ENCODE measurements at places on chromosomes 3 and 15. TPM values are rescaled to one million over a fixed set of nuclear protein-coding genes. Genes with fewer than 3 reads are reported as not detected.

DNA sequence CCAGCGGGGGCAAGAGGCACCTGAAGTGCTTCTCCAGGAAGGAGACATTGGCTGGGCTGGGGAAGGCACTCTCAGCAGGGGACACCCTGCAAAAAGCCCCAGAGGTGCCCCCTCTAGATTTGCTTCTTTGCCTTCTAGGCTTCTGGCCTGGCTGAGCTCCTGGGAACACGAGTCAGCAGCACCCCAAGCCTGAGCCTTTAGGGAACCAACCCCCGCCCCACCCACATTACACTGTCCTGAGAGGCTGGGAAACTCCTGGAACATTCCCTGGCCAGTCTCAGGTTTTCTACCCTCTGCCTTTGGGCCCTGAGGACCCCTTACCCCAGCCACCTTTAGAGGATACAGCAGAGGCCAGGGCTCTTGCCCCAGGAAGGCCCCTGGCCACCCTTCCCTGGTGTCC is 108.4 kb upstream of the LINGO1 start:
- no peak for DNase-seq
- H3K36me3 ChIP-seq = no peaks in the 10 kb centered on the region
- H3K4me1 ChIP-seq = no peaks in the 10 kb centered on the region

The RAB6B gene
- 59.1 TPM for total RNA-seq

DNA sequence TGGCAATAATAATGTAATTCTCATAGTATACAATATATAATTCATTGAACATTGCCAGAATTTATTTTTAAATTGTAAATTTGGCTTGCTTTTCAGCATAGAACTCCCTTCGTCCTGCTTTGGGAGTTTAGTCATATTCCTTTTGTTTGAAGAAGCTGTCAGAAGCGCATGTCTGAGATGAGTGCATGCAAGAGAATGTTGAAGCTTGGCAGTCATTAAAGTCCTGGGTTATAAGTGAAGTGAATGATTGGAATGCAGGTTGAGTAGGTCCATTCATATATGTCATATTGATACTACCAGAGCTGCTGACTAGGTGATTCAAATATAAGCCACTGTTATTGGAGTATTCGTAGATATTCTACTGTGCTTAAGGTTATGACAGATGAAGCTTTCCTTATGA is 243.6 kb upstream of the MDFIC2 start:
- H3K4me3 ChIP-seq = no peak overlapping the region
- no peak overlapping the region for H3K27ac ChIP-seq
- H3K36me3 ChIP-seq = no peaks in the 10 kb centered on the region
- no peak for DNase-seq
- H3K27me3 ChIP-seq = no peaks in the 10 kb centered on the region
- no peaks in the 10 kb centered on the region for H3K4me1 ChIP-seq

The SERPINI1 gene
- total RNA-seq = 10.6 TPM

DNA sequence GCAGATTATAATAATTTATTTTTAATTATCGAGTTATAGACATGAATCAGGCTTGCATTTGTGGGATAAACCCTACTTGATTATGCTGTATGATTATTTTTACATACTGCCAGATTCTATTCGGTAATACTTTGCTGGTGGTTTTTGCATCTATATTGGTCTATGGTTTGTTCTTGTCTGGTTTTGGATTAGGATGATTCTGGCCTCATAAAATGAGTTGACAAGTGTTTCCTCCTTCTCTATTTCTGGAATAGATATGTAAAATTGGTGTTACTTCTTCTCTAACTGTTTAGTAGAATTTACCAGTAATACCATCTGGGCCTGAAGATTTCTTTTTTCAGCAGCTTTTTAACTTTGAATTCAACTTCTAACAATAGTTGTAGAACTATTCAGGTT is 33.0 kb upstream of the ACKR4 start:
- H3K36me3 ChIP-seq = peaks cover 20% of the 10 kb centered on the region
- no peak overlapping the region for H3K27ac ChIP-seq
- no peak overlapping the region for H3K4me3 ChIP-seq
- H3K27me3 ChIP-seq = no peaks in the 10 kb centered on the region
- DNase-seq = no peak

The WDR72 gene
- total RNA-seq = not detected

The C3orf85 gene
- total RNA-seq = not detected

- no peaks in the 10 kb centered on the region for H3K27me3 ChIP-seq
- H3K4me1 ChIP-seq = no peaks in the 10 kb centered on the region
- no peak for DNase-seq
- H3K4me3 ChIP-seq = no peak overlapping the region
- no peak overlapping the region for H3K27ac ChIP-seq
- peaks cover 19% of the 10 kb centered on the region for H3K36me3 ChIP-seq
These were observed 7.7 kb upstream of the IRAK2 start for GRCh38 chr3:10157031-10157430.

The SHF gene
- total RNA-seq = 4.4 TPM

GRCh38 chr3:134111616-134112015 is 81.9 kb upstream of the SLCO2A1 start:
- H3K27me3 ChIP-seq = no peaks in the 10 kb centered on the region
- no peak overlapping the region for H3K4me3 ChIP-seq
- no peaks in the 10 kb centered on the region for H3K36me3 ChIP-seq
- H3K4me1 ChIP-seq = no peaks in the 10 kb centered on the region
- no peak overlapping the region for H3K27ac ChIP-seq

GRCh38 chr15:69222002-69222474 is 61.6 kb downstream of the GLCE start:
- peaks cover 17% of the 10 kb centered on the region for H3K4me1 ChIP-seq
- no peak overlapping the region for H3K27ac ChIP-seq
- DNase-seq = no peak
- no peaks in the 10 kb centered on the region for H3K27me3 ChIP-seq
- H3K4me3 ChIP-seq = no peak overlapping the region
- H3K36me3 ChIP-seq = peaks cover 19% of the 10 kb centered on the region

- H3K36me3 ChIP-seq = no peaks in the 10 kb centered on the region
- H3K4me3 ChIP-seq = no peak overlapping the region
- no peaks in the 10 kb centered on the region for H3K27me3 ChIP-seq
- H3K4me1 ChIP-seq = peaks cover 23% of the 10 kb centered on the region
- H3K27ac ChIP-seq = no peak overlapping the region
These were observed 73.9 kb downstream of the SEC22A start for GRCh38 chr3:123275691-123276090.

GRCh38 chr3:185490241-185490640 is 8.6 kb downstream of the TMEM41A start:
- no peak overlapping the region for H3K4me3 ChIP-seq
- peaks cover 65% of the 10 kb centered on the region for H3K36me3 ChIP-seq
- H3K4me1 ChIP-seq = no peaks in the 10 kb centered on the region
- no peak for DNase-seq
- H3K27me3 ChIP-seq = no peaks in the 10 kb centered on the region

The ACTC1 gene
- total RNA-seq = 13,225 TPM

DNA sequence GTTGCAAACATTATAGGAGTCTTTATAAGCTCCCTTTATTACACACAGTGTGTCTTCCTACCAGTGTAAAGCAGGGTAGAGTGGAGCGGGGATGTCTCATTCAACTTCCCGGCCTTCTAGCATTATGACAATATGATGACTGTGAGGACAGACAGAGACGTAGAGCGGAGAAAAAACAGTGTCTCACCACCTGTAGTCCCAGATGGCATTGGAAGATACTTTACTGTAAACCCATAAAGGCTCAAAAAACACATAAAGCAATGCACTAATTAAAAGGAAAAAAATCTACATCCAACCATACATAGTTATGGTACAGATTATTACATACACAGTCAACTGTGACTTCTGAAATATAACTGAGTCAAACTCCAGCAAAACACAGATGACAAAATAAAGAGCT is 383.7 kb downstream of the MAGI1 start:
- no peak overlapping the region for H3K4me3 ChIP-seq
- no peaks in the 10 kb centered on the region for H3K36me3 ChIP-seq
- no peaks in the 10 kb centered on the region for H3K27me3 ChIP-seq
- DNase-seq = no peak

DNA sequence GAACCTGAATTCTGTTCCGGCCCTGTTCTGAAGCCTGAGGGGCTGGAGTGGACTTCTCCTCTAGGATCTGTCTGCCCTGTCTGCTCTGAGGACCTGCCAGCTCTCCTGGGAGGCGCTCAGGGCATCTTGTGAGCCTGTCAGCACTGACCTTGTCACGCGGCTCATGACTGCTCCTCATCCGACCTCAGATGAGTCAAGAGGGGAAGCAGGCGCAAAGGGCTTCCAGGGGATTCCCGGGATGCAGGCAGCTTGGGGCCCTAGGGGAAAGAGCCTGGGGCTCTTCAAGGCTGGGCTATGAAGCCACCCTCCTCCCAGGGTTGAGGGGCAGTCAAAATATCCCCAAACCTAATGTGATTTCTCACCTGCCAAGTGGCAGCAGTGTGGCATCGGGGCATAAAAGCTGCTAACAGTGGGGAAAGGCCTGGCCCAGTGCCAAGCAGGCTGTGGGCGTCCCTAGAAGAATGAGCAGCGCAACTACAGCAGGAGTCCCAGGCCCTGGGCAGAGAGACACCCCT is 27.6 kb upstream of the ANKDD1A start:
- H3K4me3 ChIP-seq = no peak overlapping the region
- H3K27ac ChIP-seq = peak overlapping the region; percentile 84
- H3K4me1 ChIP-seq = peaks cover 33% of the 10 kb centered on the region

DNA sequence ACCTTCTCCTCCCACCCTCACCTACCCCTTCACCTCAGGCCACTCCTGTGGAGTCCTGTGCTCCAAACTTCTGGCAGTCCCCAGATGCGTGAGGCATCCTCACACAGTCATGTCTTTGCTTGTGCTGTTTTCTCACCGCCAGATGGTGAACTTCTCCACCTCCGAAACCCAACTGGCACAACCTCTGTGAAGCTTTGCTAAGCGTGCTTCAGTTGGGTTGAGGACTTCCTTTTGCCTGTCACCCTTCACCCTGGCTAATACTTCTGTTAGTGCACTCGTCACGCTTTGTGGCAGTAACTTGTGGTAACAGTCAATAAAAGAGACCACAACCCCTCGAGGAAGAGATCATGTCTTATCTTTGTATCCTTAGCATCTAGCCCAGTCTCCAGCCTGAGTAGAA is 42.0 kb upstream of the SKOR1 start:
- no peaks in the 10 kb centered on the region for H3K4me1 ChIP-seq
- peaks cover 26% of the 10 kb centered on the region for H3K36me3 ChIP-seq
- no peak overlapping the region for H3K27ac ChIP-seq
- no peak for DNase-seq

- H3K27me3 ChIP-seq = peaks cover 22% of the 10 kb centered on the region
- no peak for DNase-seq
- H3K4me3 ChIP-seq = no peak overlapping the region
- no peaks in the 10 kb centered on the region for H3K36me3 ChIP-seq
- H3K27ac ChIP-seq = no peak overlapping the region
These were observed 62.1 kb downstream of the NR2F2 start for GRCh38 chr15:96392380-96393208.

DNA sequence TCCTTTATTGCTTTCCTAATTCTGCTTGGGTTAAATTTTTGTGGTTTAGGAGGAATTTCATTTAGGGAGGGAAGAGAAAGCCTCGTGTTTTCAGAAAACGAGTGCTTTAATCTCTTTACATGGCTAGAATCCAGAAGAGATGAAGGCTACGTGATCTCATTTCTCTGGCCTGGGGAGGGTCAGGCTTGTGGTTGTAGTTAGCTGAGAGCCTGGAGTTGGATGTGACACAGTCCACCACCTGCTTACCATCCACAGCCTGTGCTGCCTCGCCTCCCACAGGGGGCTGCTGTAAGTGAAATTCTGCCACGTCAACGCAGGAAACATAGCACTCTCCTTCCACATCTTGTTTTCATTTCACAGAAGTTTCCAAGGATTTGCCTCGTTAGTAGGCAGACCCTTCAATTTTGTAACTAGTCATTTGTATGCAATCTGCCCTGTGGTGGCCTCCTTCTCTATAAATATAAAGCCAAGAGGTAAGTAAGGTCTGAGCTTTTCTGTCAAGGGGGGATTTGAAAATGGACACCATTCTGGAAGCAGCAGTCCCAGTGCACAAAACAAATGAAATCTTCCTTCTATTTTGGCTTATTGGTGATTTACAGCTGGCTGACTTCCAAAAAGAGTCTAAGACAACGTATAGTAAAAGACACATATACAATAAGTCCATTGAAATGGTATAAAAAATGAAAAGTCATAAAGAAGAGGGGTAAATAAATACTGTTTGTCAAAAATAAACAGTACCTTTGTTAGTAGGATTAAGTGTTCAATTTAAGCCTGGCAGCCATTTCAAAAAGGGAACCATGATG is 3.4 kb downstream of the GXYLT2 start:
- H3K4me1 ChIP-seq = peaks cover 41% of the 10 kb centered on the region
- H3K4me3 ChIP-seq = no peak overlapping the region
- H3K27me3 ChIP-seq = peaks cover 3% of the 10 kb centered on the region
- no peaks in the 10 kb centered on the region for H3K36me3 ChIP-seq
- peak overlapping the region; percentile 82 for H3K27ac ChIP-seq
- peak; percentile 67 for DNase-seq

The KIF7 gene
- total RNA-seq = 2.4 TPM

DNA sequence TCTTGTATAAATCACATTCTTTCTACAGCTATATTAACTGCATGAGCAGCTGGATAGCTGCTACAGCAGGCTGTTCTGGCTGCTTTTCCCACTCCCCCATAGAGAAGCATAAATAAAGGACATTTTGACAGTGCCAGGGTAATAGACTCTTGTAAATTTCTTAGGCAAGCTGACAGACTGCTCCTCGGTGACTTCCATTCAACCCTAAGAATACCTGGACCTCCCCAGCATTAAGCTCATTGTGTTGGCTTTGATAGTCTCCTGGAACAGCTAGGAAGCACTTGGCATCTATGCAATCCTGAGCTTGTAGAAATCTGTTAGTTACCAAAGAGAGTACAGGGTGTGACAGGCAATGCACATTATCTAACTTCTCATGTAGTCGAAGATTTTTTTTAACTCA is 475.4 kb downstream of the AGBL1 start:
- no peak overlapping the region for H3K4me3 ChIP-seq
- peaks cover 8% of the 10 kb centered on the region for H3K4me1 ChIP-seq
- no peak overlapping the region for H3K27ac ChIP-seq
- no peaks in the 10 kb centered on the region for H3K27me3 ChIP-seq
- no peaks in the 10 kb centered on the region for H3K36me3 ChIP-seq

The PRRT3 gene
- total RNA-seq = 0.47 TPM

The FGF12 gene
- total RNA-seq = 325 TPM

The TIMMDC1 gene
- 302 TPM for total RNA-seq

GRCh38 chr3:134859341-134859740 is 64.3 kb downstream of the EPHB1 start:
- H3K4me1 ChIP-seq = peaks cover 10% of the 10 kb centered on the region
- no peak for DNase-seq
- no peak overlapping the region for H3K27ac ChIP-seq
- no peak overlapping the region for H3K4me3 ChIP-seq
- H3K27me3 ChIP-seq = peaks cover 7% of the 10 kb centered on the region

GRCh38 chr3:139020868-139021234 is at the start of gene PRR23B:
Gene PRR23B, minus strand, starts transcription at chr3:139020926. Its CDS starts 265 bp downstream, at chr3:139020661.
- H3K4me3 ChIP-seq = no peak within 1 kb of the TSS
- no peaks in the 10 kb centered on the region for H3K36me3 ChIP-seq
- H3K27ac ChIP-seq = no peak within 1 kb of the TSS
- DNase-seq = no peak
- peaks cover 26% of the 10 kb centered on the region for H3K27me3 ChIP-seq

GRCh38 chr3:194080913-194081800 is 54.8 kb upstream of the HES1 start:
- H3K36me3 ChIP-seq = no peaks in the 10 kb centered on the region
- no peak overlapping the region for H3K4me3 ChIP-seq
- peaks cover 20% of the 10 kb centered on the region for H3K4me1 ChIP-seq
- H3K27ac ChIP-seq = no peak overlapping the region
- H3K27me3 ChIP-seq = peaks cover 50% of the 10 kb centered on the region

GRCh38 chr15:57308170-57308545 is 68.1 kb upstream of the CGNL1 start:
- H3K4me1 ChIP-seq = peaks cover 29% of the 10 kb centered on the region
- H3K4me3 ChIP-seq = no peak overlapping the region
- H3K27me3 ChIP-seq = no peaks in the 10 kb centered on the region

The SNTN gene
- not detected for total RNA-seq

GRCh38 chr15:31407851-31408250 is 81.2 kb downstream of the KLF13 start:
- DNase-seq = no peak
- H3K27ac ChIP-seq = no peak overlapping the region
- H3K4me3 ChIP-seq = no peak overlapping the region

The SPCS1 gene
- total RNA-seq = 85.8 TPM
